Common myeloid progenitor, CD34-positive (primary cell): ENCODE measurements at places on chromosomes 13 and 19.

- DNase-seq = no peak
Observed at GRCh38 chr19:42471554-42472249, 29.0 kb upstream of the CXCL17 start.

- peak; percentile 36 for DNase-seq
Observed at GRCh38 chr19:45667620-45668341, at the start of gene GIPR. Gene GIPR (plus strand): TSS chr19:45668221. CDS start chr19:45669521, 1,300 bp downstream.

GRCh38 chr19:35342430-35342829, 5.3 kb upstream of the FFAR1 start:
- no peak for DNase-seq

- peak; percentile 44 for DNase-seq
Observed at GRCh38 chr19:12913011-12913561, 6.0 kb downstream of the SYCE2 start.

- DNase-seq = no peak
Observed at GRCh38 chr13:49210669-49211068, 9.5 kb upstream of the MLNR start.

DNA sequence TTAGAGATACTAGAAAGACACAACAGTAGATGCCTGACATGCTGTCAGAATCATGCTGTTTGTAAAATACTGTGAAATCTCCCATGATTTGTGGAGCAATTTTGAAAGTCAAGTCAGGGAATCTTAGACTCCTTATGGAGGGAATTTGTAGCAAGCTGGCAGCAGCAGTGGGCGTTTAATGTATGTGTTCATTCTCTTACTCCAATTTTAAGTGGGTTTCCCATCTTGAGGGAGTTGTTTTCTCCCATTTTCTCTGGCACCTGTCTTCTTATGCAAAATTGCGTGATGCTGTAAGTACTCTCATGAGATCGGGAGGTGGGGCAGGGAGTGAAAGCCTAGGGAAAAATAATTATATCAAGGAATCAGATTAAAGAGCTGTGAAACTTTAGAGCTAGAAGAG, 16.0 kb upstream of the GTF2F2 start:
- no peak for DNase-seq

GRCh38 chr13:67966065-67966464, 735.9 kb upstream of the PCDH9 start:
- DNase-seq = no peak

DNA sequence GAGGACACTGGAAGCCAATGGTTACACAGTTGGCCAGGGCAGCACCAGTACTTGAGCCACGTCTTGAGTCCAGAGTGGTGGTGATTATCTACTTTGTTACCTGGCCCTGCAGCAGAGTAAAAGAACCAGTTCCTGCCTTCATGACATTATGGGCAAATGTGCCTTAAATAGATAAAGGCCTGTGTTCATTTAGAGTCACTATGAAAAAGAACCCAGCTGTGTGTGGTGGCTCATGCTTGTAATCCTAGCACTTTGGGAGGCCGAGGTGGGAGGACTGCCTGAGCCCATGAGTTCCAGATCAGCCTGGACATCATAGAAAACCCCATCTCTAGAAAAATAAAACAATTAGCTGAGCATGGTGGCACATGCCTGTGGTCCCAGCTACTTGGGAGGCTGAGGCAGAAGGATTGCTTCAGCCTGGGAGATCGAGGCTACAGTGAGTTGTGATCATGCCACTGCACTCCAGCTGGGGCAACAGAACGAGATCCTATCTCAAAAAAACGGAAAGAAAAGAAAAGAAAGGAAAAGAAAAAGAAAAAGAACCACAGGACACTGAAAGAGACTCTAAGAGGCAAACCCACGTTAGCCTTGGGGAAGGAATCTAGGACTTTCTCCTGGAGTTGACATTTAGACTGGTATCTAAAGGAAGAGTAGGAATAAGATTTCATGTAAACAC, 3.4 kb upstream of the IRF2BP1 start:
- no peak for DNase-seq

DNA sequence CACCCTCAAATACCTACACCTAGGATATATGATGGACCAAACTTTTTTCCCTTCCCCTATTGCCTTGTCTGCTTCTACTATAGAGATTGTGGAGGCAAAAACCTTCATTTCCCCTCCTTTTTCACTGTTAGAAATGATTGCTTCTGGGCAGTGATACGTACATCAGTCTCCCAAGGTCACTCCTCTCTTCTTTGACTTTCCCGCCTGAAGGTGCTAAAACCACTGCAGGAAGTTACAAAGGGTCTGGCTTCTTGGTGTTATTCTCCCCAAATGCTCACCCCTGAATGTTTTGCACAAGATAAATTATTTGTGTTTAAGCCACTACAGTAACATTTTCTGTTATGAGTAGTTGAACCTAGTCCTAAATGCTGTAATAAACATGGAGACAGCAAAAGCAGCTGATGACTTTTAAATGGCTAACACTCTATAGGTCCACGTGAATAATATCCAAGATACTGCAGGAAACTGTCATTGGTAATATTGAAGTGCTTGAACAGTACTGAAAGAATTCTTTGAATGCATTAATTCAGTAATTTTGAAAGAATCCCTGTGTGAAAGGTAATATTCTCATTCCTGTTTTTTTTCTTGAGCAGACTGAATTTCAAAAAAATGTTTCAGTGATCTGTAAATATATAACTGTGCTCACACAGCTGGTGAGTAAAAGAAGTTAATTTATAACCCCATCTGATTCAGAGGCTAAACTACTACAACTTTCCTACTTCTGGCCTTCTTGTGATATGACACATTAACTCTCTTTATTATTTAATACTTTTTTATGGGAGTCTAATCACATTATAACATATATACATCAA, 865.1 kb downstream of the EFNB2 start:
- no peak for DNase-seq

GRCh38 chr19:11383706-11384048, 437 bp downstream of the EPOR start:
- DNase-seq = no peak

GRCh38 chr13:69704311-69704710, 403.3 kb upstream of the ATXN8OS start:
- DNase-seq = no peak
